Fibroblast of skin of left biceps (primary cell): ENCODE measurements at places on chromosomes 11 and 22.
A peak's percentile ranks its signal among the peaks of the same experiment; 100 is the strongest.

DNA sequence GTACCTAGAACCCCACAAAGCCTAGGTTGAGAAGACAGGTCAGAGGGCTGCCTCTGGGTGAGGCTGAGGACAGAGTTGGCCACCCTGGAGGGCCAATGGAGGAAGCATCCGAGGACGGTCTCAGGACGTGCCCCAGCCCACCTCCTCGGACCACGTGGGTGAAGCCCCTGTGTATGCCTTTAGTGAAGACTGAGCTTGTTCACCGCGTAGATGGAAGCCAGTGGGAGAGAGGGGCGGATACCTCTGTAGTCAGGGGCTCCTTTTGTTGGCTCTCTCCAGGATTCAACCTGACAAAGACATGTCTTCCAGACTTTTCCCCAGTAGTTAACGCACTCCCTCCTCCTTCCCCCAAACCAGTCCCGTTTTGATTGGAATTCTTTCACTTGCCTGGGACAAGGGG is 110.7 kb downstream of the ZBTB16 start:
- DNase-seq, result no peak

DNA sequence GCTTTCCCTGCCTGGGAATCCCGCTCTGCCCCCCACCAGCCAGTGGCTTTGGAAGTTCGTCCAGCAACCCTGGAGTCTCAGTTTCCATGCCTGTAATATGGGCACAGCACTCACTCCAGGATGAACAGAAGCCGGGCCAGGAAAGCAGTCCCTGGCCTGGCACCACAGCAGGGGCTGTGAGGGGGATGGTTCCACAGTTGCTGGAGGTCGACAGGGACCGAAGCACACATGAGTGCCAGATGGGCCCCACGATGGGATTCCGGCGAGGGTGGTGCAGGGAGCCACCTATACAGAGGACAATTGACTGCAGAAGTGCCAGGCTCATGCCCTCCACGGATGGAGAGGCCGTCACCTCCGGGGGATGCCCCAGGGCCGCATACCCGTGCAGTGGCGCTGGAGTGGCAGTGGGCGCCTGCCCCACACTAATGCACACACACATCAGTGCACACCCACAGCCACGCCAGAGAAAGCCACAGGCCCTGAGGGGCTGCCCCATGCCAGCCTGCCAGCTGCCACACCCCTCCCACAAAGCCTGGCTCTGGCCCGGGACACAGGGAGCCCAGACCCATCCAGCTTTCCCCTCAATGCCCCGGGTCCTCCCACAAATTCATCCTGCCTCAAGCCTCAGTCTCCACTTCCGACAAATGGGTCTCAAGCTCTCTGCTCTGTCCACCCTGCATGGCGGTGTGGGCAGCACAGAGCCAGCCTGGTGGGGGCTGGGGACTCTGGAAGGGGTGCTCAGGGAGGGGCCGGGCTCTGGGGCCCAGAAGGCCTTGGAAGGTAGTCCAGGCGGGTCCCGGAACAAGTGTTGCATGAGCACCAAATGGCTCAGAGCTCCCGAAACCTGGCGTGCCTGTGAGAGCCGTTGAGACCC is 9.7 kb downstream of the ASCL2 start:
- DNase-seq, result no peak

GRCh38 chr11:29333993-29334775 is 682.6 kb downstream of the KCNA4 start:
- peak; percentile 55 for DNase-seq

- no peak for DNase-seq
These were observed 28.9 kb downstream of the PLEKHA7 start for GRCh38 chr11:16985297-16985696.

GRCh38 chr11:28393348-28393747 is 285.2 kb downstream of the METTL15 start:
- no peak for DNase-seq

- DNase-seq, result no peak
These were observed 108.2 kb downstream of the EMSY start for GRCh38 chr11:76552987-76553386.

- no peak for DNase-seq
These were observed 2.8 kb downstream of the TMEM109 start for GRCh38 chr11:60916669-60917206.

DNA sequence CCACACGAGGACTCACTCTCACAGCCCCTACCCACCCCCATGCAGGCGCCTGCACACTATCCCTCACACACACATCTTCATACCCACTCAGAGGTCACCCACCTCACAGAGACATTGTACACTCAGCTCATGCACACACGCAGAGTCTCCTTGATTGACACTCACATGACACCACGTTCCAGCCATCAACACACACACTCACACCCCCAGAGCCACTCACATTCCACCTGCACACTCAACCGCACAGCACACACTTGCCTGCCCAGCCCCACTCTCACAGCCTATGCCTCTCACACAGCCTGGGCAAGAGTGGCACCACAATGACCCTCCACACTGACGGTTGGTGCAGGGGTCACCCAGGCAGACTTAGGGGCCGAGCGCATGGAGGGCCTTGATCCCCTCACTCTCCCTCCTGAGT is 2.2 kb downstream of the SPI1 start:
- no peak for DNase-seq

GRCh38 chr11:66408488-66409214 is 12.2 kb upstream of the NPAS4 start:
- peak; percentile 92 for DNase-seq

- DNase-seq, result no peak
These were observed 259.4 kb downstream of the BUD13 start for GRCh38 chr11:116513278-116513823.

GRCh38 chr22:36259615-36260300 is 6.8 kb downstream of the APOL1 start:
- DNase-seq, result no peak
